Fibroblast of skin of scalp (primary cell): ENCODE measurements at places on chromosomes 4 and X.

DNA sequence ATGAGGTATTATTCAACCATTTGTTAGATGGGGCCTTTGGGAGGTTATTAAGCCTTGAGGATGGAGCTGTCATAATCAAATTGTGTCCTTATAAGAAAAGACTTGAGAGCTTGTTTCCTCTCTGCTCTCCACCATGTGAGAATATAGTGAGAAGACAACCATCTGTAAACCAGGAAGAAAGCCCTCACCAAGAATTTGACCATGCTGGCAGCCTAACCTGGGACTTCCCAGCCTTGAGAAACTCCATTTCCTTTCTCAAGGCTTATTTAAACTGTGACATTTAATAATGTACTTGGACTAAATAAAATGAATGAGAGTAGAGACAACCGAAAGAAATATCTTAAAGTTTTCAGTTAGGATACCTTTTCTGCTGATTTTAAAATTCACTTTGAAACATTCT, 83.7 kb upstream of the GC start:
- no peak for DNase-seq

DNA sequence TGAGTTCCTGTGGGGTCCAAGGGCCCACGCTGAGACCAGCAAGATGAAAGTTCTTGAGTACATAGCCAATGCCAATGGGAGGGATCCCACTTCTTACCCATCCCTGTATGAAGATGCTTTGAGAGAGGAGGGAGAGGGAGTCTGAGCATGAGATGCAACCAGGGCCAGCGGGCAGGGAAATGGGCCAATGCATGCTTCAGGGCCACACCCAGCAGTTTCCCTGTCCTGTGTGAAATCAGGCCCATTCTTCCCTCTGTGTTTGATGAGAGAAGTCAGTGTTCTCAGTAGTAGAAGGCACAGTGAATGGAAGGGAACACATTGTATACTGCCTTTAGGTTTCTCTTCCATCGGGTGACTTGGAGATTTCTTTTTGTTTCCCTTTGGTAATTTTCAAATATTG, 4.8 kb downstream of the MAGEA11 start:
- DNase-seq = no peak

DNA sequence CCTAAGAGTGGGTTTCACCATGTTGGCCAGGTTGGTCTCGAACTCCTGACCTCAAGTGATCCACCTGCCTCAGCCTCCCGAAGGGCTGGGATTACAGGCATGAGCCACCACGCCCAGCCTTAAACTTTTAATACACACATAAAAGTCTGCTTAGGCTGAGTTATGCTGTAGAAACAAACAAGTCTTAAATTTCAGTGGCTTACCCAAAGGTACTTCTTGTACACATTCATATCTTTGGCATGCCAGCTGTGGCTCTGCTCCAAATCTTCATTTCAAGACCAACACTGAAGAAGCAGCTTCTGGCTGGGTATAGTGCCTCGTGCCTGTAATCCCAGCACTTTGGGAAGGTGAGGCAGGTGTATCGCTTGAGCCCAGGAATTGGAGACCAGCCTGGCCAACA, 80.3 kb downstream of the PPEF2 start:
- peak; percentile 18 for DNase-seq

DNA sequence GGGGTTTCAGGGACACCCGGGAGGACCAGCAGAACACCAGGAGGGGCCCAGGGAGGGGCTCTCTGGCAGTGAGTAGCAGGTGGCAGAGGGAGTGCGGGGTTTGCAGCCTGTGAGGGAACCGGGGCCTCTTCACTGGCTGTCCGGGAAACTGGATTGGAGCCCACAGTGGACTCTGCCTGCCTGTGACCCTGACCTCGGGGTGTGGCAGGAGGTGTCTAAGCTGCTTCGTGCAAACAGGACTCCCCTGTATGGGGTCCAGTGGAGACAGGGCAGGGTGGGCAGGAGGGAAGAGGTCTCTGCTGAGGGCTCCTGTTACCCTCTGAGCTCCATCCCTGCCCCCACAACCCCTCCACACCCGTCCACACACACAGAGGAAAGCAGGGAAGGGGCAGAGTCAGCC, 50.1 kb downstream of the FAM53A start:
- DNase-seq = no peak

- DNase-seq = no peak
These were observed 55.3 kb downstream of the TMEM131L start for GRCh38 chr4:153521478-153521877.

DNA sequence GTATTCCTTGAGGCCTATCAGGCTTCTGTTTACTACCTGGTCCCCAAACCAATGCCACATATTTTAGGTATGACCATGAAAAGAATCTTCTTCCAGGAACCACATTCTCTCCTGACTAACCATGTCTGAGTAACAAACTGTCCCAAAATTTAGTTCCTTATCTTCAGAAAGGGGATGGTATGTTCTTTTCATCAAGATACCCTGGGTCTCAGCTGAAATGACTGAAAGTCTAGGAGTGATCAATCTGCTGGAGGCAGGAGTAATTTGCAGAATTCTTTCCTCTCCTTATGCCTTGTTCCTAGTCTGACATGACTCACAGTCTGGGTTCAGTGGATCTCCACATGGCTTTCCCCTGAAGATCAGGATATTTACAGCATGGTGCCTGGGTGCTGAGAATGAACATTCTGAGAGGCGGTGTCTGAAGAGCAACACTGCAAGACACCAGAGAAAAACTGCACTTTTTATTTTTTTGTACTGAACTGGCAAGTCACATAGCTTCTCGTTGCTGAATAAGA, 665.5 kb downstream of the TLL1 start:
- DNase-seq = no peak

DNA sequence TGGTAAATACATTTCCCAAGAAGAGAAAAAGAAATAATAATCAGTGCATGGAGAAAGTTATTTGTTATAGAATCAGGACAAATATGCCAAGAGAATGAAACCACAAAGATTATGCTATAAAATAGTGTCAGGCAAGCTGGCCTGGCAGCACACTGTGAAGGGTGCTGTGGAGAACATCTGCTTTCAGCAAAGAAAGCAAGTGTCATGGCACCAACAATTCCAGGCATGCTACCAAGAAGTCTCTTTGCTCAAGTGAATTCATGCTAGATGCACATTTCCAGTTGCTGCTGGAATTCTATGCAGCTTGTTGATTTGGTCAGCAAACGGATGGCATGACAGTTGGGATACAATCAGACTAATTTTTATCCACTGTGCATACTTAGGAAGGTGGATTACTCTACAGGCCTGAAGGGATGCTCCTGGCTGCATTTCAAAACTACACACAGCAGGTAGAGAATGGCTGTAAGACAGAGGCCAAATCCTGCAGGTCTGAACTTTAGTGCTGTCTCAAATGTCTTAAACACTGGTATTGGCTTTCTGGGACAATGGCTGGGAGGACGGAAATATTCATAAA, 154.6 kb upstream of the FAT1 start:
- peak; percentile 31 for DNase-seq
